Osteocyte (in vitro differentiated cells): ENCODE measurements at places on chromosomes 7 and 10. TPM values are rescaled to one million over a fixed set of nuclear protein-coding genes. Genes with fewer than 3 reads are reported as not detected.

GRCh38 chr10:60646966-60647796, 131.1 kb upstream of the CDK1 start:
- DNase-seq: no peak

GRCh38 chr10:51028420-51028819, 45.9 kb upstream of the PRKG1 start:
- no peak for DNase-seq

GIMAP7 gene
- total RNA-seq: not detected in 2 replicates

ANKRD26 gene
- 12.2 and 13.5 TPM in 2 replicates for total RNA-seq

DNA sequence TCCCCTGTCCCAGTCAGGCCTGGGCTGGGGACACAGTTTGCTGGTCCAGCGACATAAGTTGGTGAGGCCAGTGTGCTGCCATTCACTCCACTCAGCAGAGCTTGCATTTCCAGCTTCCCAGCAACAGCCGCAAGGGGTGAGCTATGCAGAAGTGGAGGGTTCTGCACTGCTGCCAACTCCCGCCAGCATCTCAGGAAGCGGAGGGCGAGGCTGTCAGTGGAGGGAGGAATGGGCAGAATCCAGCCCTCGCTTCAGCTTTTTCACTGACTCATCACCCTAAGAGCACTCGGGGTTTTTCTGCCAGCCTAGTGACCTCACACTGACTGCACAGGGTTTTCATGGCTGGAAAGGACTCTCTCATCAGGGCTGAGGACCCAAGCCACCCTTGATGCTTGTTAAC, 625.1 kb upstream of the MKI67 start:
- DNase-seq: no peak

BEND7 gene
- 6.7 and 12.4 TPM in 2 replicates for total RNA-seq

FRMPD2 gene
- not detected in 2 replicates for total RNA-seq

- DNase-seq: no peak
These were observed 96.8 kb upstream of the AGR3 start for GRCh38 chr7:16978358-16979244.

HOXA7 gene
- total RNA-seq: not detected in 2 replicates

GRCh38 chr7:128032605-128033235, 1.5 kb upstream of the LRRC4 start:
- no peak for DNase-seq

AGMO gene
- 0.99 and 1.7 TPM in 2 replicates for total RNA-seq
